ENCODE measurements at places on chromosomes 16 and 17.

DNA sequence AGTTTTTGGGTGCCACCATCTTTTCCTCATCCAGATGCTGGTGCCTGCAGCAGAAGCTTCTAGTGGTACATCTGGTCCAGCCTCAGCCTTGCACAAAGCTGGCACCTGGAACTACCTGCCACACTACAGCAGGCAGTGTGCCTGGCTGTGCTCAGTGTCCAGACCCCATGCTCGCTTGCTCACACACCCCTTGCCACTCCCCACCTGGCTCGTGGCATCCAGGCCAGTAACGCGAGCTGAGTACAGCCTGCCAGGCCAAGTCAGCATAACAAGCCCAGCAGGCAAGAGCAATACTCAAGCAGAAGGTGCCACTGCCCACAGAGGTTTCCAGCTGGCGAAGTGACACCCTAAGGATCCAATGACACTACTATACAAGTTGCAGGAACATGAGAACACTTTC lies 29.7 kb upstream of the KIF2B start:
- no peak for DNase-seq

DNA sequence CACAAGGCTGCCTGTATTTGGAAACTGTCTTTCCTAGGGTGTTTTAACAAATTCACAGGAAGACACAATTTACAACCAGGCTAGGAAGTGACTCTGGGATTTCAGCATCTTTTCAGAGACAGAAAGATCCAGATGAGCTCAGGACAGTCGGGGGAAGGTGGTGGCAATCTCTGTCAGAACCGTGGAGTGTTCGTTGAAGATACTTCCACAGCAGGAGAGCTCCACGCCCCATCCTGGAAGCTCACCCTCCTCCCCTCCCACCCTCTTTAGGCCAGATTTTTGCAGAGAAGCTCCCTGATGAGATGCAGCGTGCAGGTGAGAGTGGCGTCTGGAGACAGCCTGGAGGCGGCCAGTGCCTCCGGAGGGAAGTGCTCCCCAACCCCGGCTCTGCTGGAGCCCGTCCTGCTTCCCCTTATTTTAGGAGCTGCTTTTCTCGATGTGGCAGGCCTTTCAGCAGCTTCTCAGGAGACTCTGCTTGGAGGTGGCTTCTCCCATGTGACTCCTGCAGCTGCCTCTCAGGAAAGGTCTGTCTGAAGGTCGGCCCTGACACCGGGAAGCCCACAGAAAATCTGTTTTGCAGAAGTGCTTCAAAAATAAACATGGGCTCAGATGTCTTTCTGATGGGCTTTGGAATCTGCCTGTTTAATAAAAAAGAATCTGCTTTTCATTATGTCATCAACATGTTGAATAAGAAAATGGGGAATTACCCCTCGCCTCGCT lies 186.4 kb upstream of the CHMP6 start:
- no peak for DNase-seq

- no peak for DNase-seq
Measured at GRCh38 chr16:85935974-85936760, 37.2 kb downstream of the IRF8 start.

- DNase-seq = no peak
Measured at GRCh38 chr16:46427340-46428107, 193.7 kb downstream of the SHCBP1 start.

DNA sequence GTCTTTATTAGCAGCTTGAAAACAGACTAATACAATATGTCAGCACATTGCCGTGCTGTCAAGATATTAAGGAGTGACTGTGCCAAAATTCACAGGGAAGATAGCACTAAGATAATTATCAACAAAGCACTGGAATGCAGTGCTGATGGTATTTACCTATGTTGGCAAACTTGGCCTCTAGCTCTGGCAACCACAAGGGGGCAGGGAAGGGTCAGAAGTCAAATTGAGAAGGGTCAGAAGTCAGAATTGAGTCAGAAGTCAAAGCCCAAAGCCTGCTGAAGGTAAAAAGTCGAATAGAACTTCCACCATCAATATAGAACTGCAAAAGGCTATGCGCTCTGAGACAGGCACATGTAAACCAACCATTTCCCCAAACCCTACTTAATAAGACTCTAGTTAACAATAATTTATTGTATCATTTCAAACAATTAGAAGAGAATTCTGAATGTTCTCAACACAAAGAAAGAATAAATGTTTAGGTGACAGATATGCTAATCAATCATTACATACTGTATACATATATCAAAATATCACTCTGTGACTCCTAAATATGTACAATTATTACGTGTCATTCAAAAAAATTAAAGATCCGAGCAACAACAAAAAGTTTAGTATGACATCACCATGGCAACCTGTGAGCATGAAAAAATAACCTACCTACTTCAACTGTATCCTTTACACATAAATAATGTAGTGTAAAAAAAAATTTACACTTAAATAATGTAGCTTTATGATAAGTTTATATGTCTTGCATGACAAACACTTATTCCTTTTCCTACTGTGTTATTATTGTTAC lies 916.1 kb downstream of the KCNJ2 start:
- DNase-seq = no peak

DNA sequence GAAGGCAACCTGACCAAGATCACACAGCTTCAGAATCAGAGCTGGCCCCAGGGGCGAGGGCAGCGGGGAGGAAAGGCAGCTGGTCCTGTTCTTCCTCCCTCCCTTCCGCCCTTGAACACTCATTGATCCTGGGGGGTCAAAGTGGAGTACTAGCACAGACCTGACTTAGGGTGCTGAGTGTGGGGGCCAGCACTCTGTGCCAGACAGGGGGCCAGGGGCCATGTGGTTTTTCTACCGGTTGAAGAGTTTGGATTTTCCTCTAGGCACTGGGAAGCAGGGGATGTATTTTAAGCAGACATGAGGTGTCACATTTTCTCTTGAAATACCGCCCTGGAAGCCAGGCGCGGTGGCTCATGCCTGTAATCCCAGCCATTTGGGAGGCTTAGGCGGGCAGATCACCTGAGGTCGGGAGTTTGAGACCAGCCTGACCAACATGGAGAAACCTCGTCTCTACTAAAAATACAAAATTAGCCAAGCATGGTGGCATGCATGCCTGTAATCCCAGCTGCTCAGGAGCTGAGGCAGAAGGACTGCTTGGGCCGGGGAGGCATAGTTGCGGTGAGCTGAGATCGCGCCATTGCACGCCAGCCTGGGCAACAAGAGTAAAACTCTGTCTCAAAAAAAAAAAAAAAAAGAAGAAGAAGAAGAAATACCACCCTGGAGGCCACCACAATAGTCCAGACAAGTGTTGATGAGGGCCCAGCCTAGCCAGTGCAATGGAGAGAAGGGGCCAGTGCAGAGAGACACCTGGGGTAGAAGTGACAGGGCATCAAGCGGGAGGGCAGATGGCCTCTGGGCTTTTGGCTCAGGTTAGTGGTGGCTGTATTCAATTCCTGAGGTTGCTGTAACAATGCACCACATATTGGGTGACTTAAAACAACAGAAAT lies 15.3 kb downstream of the OSBPL7 start:
- no peak for DNase-seq

DNA sequence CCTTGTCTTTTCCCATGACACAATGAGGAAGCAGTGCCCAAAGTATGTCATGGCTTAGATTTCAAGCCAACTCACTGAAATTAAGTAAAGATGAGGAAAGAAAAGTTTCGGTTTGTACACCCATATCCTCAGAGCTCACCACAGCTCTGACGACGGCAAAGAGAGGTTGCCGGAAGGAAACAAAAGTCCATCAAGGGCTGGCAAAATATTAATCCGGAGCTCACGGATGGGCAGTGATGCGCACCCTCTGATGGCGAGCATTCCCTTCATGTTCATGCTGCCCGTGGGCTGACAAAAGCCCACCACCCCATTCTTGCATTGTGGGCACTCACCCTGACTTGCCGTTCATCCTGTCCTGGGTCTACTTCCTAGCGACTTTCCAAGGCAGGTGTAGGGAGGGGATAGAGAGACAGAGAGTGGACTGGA lies 103.1 kb downstream of the SOX9 start:
- no peak for DNase-seq

GRCh38 chr16:15955425-15955824 lies 6.0 kb downstream of the ABCC1 start:
- DNase-seq = no peak

DNA sequence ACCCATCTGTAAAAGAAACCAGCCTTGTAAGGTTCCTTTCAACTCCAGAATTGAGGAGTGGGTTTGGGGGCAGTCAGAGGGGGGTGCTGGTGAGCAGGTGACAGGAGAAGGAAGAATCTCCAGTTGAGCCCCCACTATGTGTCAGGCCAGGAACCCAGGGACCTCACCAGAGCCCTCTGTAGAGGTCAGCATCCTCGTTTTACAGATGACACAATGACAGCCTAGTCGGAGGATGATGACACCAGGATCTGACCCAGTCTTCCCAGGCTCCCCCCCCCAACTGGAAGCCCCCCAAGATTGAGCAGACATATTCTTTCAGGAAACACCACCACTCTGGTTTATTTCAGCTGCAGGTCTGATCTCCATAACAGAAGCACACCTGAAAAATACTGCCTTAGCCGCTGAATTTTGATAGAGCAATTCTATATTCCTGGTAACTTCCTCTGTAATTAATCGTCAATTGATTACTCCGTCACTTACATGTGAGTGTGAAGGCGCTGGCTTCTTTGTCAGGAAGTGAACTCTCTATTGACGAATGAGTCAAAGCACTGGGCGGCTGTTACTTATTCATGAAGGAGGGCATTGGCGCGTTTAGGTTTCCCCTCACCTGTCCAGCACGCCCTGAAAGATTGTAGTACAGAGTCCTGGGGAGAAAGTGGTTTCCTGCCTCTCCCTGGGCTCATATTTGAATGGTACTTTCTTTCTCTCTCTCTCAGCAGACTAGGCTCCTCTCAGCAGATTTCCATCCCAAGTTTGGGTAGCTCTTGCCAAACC lies 21.2 kb downstream of the SOCS3 start:
- DNase-seq = no peak

- no peak for DNase-seq
Measured at GRCh38 chr16:79404571-79404970, 196.0 kb downstream of the MAF start.

- DNase-seq = no peak
Measured at GRCh38 chr16:84585886-84586285, 32.0 kb downstream of the COTL1 start.

DNA sequence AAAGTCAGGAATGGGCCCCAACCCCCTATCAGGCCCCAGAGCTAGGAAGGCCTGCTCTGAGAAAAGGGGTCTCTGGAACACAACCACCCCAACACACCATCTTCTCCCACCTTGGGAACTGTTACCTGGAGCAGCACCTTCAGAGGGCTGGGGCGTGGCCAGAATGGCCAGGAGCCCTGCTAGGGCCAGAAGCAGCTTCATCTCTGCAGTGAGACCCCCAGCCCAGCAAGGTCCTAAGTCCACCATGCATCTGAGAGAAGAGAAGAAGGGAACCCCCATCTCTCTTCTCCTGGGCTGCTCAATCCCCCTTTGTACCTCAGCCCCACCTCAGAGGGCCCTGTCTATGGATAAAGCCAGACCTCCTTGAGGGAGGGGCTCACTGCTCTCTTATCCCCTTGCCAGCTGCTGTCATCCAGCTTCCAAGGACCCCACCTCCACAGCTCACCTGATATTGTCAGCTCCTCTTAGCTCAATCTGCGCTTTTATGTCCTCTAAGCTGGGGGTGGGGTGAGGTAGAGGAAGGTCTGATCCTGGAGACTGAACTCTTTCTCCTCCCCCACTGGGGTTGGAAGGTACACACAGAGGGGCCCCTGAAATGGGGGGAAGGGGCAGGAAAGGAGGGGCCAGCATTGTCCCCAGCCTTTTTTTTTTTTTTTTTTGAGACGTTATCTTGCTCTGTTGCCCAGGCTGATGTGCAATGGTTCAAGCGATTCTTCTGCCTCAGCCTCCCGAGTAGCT lies at the start of gene MPO:
TSS of gene MPO (minus strand) at position 456 of the 738 bp plus-strand sequence. CDS start at position 279, 177 bp downstream.
- no peak for DNase-seq

- no peak for DNase-seq
Measured at GRCh38 chr17:15441315-15441714, 26.1 kb downstream of the CDRT4 start.

DNA sequence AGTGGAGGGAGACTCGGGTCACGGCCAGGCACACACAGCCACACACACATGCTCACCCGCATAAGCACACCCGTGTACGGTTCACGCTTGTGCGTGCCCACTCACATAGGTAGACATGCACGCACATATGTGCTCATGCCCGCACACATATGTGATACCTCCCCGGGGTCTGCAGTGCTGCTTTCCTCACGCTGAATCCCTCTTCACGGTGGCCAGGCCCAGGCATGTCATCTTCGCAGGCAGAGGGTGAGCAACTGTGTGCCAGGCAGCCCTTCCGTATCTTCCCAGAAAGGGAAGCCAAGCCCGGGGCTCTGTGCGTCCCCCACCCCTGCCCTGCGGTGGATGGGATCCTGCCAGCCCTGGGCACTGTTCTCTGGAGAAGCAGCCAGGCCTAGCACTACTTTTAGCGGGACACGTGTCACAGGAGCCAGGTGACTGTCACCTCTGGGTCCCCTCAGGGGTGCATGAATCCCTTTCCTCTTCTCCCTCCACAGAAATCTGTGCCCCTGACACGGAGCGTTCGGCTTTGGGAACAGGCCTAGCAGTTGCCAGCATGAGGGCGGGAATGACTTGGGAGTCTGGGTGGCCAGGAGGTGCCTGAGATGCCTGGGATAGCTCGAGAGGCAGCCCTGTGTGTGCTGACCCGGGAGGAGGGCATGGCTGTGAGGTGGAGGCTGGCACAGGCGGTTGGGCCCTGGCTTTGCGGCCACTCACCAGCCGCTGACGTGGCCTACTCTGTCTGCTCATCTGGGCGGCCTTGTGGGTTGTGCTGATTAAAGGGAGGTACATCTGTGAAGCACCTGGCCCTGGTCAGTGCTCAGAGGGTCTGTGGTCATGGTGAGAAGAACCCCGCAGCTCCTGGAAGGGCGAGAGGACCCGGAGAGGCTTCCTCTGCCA lies 47.5 kb downstream of the BAIAP2 start:
- DNase-seq = no peak

- DNase-seq = no peak
Measured at GRCh38 chr16:67701420-67701819, 17.7 kb downstream of the GFOD2 start.

GRCh38 chr17:61397086-61397842 lies 2.4 kb upstream of the TBX2 start:
- no peak for DNase-seq

- no peak for DNase-seq
Measured at GRCh38 chr16:4574919-4575705, 19.0 kb downstream of the C16orf96 start.

DNA sequence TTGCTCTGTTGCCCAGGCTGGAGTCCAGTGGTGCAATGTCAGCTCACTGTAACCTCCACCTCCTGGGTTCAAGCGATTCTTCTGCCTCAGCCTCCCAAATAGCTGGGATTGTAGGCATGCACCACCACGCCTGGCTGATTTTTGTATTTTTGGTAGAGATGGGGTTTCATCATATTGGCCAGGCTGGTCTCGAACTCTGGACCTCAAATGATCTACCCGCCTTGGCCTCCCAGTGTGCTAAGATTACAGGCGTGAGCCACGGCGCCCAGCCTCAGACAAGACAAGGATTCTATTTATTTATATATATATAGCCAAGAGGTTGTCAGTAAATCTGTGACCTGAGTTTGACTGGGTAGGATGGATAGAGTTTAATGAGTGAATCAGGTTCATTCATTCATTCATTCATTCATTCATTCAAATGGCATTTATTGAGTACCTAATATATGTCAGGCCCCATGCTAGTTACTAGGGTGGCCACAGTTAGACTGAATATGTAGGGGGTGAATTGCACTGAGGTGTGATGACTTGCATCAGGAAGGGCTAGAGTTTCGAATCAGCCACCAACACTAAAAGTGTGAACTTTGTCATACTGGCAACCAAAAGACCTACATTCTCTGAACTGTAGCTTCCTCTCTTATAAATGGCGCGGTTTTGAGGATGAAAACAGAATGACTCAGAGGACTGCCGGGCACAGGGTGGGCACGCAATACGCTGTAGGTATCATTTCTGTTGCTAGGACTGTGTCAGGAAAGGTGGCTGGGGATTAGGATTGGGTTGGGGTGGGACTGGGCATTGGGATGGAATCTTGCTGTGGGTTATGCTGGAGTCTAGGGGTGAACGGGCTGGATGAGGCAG lies 37.8 kb downstream of the ITGAE start:
- DNase-seq = no peak
